ENCODE measurements at places on chromosomes 3 and 15.

- DNase-seq: no peak
These were observed 101.8 kb downstream of the SNRK start for GRCh38 chr3:43388175-43388574.

DNA sequence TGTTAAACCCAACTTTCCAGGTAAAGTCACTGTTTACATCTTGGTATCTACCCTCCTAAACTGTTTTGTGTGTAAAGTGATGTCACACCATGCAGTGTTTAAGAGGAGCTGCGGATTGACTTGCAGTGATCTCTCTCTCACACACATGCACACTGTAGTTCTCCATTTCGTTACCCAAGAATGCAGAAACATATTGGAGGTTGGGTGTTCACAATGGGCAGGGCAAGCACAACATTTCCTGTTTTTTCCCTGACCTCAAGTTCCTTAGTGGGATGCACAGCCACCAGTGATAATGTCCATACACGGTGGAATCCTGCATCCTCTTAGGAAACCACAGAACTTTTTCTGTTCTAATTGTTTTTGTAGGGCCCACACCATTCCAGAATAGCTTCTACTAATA, 85.3 kb upstream of the CFAP20DC start:
- no peak for DNase-seq

DNA sequence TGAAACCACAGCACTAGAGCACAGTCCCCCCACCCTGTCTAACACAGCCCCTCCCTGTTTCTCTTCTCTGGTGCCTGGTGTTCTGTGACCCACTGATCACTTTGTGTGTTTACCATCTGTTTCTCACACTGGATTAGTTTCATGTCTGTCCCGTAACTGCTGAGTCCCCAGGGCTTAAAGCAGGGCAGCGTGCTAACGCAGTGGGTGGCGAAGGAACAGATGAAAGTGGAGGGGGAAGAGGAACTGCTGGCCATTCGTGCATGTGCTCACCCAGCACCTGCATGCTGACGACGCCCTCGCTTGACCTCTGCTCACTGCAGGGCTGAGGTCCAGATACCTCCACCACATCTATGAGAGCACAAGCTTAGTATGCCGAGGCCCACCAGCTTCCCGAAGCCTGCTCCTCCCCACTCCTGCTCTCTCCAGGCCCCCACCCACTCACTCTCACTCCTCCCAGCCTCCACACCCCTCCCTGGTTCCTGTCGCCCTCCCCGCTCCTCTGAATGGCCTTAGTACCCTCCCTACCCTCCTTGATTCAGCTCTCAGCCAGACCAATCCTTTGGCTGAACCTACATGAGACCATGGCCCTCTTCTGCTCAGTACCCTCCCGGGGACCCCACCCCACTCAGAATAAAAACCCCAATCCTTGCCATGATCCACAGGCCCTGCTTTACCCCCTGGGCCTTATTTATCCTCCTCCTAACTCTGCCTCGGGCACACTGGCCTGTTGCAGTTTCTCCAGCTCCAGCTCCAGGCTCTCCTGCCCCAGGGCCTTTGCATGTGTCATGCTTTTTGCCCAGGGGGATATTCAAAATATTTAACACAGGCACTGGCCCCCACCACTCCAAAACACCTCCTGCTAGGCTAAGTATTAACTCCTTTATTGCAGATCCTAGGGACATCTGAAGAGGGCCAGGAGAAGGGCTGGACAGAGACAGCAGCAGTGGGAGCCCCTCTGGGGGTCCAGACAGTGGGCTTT, 15.1 kb upstream of the IQSEC1 start:
- no peak for DNase-seq

DNA sequence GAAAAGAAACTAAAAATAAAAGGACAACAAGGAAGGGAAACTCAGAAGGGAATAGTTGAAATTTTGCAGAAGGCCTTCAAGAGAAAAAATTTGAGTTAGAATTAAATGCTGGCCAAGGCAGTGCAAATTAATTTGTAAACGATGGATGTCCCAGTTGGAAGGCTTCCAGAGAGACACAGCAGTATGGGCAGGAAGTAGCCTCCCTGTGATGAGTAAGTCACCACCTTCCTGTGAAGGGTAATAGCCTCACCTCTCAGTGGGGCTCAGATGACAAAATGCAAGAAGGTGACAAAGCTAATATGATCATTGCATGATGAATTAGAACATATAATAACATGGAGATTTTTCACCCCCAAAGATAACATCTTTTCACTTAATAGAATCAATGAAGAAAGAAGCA, 27.3 kb upstream of the TMCO5A start:
- no peak for DNase-seq

DNA sequence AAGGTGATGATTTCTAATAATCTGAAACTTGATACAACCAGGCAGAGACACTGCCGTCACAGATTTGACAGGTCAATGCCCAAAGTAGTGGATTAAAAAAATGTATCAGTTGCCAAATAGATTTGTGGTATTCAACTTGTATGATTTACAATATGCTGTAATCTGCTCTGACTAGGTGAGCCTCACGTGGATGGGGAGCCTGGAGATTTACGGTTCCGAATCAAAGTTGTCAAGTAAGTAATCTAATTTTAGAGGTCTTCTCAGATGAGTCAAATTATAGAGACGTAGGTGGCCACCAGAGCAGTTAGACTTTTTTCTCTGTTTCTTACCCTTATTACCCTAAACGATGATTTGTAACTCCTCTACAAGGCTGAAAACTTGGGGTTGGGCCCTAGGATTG, 12.0 kb downstream of the DNAJB11 start:
- DNase-seq: no peak

DNA sequence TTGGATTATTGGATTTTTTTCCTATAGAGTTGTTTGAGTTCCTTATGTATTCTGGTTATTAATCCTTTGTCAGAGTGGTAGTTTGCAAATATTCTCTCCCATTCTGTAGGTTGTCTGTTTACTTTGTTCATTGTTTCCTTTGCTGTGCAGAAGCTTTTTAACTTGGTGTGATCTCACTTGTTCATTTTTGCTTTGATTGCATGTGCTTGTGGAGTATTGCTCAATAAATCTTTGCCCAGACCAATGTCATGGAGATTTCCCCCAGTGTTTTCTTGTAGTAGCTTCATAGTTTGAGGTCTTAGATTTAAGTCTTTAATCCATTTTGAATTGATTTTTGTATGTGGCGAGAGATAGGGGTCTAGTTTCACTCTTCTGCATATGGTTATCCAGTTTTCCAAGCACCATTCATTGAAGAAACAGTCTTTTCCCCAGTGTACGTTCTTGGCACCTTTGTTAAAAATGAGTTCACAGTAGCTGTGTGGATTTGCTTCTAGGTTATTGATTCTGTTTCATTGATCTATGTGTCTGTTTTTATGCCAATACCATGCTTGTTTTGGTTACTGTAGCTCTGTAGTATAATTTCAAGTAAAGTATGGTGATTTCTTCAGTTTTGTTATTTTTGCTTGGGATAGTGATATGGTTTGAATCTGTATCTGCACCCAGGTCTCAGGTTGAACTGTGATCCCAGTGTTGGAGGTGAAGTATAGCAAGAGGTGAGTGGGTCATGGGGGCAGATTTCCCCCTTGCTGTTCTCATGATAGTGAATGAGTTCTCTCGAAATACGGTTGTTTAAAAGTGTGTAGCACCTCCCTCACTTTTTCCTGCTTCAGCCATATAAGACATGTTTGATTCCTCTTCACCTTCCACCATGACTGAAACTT, 46.1 kb upstream of the TNFSF10 start:
- no peak for DNase-seq

- no peak for DNase-seq
These were observed 154.3 kb upstream of the BHLHE40 start for GRCh38 chr3:4824926-4825325.

DNA sequence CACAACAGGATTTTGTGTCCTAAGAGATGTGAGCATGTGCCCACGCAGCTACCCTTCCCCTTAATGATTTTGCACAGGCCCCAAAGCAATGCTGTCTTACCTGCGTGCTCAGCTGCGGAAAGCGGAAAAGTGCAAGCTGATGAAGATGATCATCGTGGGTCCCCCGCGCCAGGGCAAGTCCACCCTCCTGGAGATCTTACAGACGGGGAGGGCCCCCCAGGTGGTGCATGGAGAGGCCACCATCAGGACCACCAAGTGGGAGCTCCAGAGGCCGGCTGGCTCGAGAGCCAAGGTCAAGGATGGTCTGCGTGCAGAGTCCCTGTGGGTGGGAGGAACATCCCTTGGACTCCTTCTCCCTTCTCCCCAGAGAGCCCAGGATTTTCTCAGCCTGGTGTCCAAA, 103.1 kb downstream of the LRRK1 start:
- no peak for DNase-seq

DNA sequence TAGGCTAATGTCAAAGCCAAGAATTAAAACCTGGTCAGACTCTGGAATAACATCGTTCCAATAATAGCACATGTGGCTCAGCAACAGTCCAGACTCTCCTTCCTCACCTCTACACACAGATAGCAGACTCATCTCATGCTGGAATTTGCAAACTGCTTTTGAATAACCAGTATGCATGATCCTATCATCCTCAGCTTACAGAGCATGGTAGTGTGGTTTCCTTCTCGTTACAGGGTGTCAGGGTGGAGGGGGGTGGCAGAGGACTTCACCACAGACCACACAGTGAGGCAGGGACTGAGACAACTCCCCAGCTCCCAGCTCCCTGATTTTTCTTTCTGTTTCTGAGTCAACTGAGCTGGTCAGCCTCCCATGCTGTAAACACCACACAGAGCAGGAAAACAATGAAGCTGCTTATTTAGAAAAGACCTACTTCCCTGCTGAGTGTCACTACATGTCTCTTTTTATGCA, 101.6 kb downstream of the RPL22L1 start:
- no peak for DNase-seq

DNA sequence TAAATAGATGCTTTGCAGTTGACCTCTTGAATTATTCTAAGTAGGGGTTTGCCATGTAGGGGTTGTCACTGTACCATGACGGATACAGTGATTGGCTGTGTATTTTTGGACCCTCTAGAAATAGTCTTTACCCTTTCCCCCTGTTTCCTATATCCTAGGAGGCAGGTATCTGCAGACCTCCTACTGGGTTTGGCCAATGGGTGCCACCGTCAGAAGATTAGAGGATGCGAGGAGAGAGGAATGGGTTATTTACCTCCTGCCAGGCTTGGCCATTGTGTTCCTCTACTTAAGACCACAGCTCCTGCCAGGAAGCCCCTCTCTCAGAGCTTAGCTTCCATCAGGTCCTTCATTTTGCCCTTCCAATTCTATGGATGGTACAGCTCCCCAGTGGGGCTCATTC, 40.2 kb upstream of the CLRN1 start:
- DNase-seq: no peak

- DNase-seq: no peak
These were observed 807.2 kb upstream of the CFAP20DC start for GRCh38 chr3:59856934-59857460.

GRCh38 chr3:12308517-12308916, 19.6 kb downstream of the PPARG start:
- no peak for DNase-seq

- no peak for DNase-seq
These were observed 796.8 kb upstream of the EPHA6 start for GRCh38 chr3:96017556-96017955.

DNA sequence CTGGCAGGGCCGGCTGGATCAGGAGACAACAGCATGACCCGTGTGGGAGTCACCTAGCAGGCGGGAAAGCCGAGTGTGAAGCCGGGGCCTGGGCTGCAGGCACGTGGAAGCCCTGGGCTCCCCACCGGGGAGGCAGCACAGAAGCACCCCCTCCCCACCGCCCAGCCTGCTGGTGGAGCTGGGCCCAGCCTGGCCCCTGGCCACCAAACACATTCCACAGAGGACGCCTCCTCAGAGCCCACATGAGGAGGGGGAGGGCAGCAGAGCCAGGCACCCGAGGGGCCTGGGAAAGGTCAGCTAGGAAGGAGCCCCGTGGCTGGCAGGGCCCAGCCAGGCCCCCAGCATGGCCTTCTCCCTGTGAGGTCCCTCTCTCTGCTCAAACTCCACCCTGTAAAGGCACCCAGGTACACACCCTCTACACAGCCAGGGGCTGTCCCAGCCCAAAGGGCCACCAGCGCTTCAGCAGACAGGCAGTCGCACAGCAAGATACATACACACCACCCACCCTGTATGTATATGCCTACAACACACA, 4.5 kb downstream of the PLXNB1 start:
- DNase-seq: no peak

GRCh38 chr3:23481011-23481615, 278.0 kb downstream of the UBE2E2 start:
- no peak for DNase-seq

GRCh38 chr3:132001999-132002398, 32.8 kb downstream of the CPNE4 start:
- no peak for DNase-seq

DNA sequence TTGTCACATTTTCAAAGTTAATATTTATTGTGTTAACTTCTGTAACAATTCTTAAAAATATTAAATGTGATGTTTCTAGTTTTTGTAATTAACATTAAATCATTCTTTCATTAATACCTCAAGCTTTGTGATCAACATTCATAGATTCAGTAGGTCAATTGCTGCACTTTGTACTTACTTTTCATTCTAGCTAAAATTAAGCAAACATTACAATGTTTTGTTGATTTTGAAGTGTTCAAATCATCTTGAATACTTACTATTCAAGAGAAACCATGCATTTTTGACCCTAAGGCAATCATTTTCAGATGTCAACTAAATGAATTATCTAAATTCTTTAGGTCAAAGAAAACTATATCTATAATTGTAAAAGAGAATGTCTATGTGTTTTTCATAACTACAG, 933.1 kb downstream of the NAALADL2 start:
- no peak for DNase-seq

GRCh38 chr3:173750095-173750494, 352.6 kb downstream of the NLGN1 start:
- DNase-seq: no peak

DNA sequence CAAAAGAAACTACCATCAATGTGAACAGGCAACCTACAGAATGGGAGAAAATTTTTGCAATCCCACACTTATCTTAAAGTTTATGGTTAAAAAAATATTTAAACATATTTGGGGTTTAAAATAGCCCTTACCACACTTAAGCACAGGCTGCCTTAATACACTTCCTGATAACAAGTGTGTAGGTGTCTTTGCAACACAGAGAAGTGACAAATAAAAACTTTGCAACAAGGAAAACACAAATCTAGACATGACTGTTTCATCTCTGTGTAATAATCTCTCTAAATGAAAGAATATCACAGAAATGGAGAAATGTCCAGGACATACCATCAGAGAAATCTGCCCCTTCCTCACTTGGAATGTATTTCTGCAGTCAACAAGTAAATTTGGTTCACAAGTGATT, 464.1 kb upstream of the ARHGEF26 start:
- no peak for DNase-seq

DNA sequence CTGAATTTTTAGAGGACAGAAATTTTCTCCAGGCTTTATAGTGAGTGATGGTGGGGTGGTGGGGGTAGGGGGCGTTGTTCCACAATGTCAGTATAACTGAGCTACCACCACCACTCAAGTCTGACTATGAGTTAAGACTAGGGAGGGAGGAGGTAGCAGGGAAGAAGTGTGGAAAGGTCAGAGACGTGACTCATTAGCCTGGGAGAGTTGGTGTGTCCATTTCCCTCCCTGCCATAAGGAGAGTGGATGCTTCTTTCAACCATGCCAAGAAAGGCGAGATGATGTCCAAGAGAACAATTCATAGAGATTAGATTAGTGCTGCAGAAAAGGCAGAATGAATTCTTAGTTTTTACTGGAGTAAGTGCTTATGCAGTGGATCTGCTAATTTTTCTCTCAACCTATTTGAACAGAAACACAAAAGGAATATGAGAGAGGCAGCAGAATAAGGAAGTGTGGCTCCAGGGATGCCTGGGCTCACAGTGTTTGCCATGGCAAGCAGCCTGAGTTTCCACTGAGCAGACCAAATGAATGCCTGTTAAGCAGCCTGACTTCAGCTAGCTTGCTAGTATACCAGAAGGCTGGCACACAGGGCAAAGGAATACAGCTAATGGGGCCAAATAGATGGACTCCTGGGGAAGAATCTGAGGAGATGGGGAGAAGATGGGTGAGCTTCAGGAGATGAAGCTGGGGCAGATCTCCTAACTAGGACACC, 708.9 kb downstream of the NTRK3 start:
- no peak for DNase-seq

All from activated CD4-positive, alpha-beta T cell treated with anti-CD3 and anti-CD28 coated beads, Interleukin-2, amount 50 U/mL, for 48 hours (primary cell).